Hepatic stellate cell (primary cell): ENCODE measurements at places on chromosomes 1 and 21.

DNA sequence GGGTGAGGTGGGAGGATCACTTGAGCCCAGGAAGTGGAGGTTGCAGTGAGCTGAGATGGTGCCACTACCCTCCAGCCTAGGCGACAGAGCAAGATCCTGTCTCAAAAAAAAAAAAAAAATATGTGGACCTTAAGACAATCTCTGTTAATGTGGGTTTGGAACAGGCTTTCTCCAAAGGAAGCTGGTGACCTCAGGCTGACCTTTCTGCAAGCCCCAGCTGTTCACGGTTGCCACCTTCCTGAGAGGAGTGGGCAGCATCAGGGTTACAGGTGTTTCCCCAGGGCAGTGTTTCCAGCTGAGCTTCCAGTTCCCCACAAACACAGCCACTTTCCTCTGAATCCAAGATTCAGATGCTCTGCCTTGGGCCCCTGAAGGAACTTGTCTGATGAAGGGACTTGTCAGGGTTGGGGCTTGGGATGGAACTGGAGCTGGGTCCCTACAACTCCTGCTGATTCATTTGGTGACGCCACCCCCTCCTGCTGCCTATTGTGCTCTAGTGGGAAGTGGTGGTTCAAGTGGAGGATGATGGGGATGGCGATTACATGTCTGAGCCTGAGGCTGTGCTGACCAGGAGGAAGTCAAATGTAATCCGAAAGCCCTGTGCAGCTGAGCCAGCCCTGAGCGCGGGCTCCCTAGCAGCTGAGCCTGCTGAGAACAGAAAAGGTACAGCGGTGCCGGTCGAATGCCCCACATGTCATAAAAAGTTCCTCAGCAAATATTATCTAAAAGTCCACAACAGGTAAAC is 1.9 kb downstream of the ZBTB48 start:
- no peak for DNase-seq

DNA sequence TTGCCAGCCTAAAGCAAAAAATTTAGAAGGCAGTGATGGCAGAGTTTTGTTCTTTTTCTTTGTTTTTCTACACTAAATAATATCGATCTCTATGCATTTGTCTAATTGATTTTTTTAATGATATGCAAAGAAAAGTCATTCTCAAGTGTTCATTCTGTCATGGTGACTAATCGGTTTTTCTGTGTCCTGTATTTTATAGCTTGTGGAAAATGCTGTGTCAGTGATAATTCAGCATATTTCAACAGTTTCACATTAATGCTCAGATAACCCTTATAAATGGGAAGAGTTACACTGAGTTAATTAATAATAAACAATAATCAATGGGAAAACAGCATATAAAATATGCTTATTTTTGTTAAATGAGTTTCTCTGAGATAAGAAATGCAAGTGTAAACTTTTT is 824.9 kb downstream of the AMY1C start:
- no peak for DNase-seq

GRCh38 chr1:206663832-206664652 is 20.7 kb upstream of the MAPKAPK2 start:
- peak; percentile 64 for DNase-seq

DNA sequence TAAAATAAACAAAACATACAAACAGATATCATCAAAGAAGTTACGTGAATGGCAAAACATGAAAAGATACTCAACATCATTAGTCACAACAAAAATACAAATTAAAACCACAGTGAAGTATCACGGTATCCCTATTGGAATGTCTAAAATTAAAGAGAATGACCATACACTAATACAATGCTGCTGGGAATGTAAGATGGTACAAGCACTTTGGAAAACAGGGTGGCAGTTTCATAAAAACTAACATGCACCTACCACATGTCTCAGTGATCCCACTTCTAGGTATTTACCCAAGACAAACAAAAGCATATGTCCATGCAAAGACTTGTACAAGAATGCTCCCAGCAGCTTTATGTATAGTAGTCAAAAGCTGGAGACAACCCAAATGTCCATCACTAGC is 69.1 kb downstream of the HSF2BP start:
- DNase-seq = no peak

GRCh38 chr1:157652859-157653493 is 47.6 kb downstream of the FCRL3 start:
- DNase-seq = no peak

DNA sequence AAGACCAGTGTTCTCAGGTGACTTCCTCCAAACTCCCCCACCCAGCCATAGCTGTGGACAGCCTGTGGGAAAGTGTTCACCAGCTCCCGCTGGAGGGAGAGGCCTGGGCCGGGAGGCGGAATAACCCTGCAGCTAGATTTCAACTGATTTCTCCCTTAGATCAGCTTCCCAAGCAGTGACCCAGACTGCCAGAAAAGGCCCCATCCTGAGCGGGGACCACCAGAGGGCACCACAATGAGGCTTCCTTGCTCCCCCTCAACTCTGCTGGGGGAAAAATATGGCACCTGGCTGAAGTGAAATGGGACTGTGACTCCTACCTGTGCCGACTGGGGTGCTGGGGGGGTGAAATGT is 50.8 kb downstream of the RHBG start:
- no peak for DNase-seq

DNA sequence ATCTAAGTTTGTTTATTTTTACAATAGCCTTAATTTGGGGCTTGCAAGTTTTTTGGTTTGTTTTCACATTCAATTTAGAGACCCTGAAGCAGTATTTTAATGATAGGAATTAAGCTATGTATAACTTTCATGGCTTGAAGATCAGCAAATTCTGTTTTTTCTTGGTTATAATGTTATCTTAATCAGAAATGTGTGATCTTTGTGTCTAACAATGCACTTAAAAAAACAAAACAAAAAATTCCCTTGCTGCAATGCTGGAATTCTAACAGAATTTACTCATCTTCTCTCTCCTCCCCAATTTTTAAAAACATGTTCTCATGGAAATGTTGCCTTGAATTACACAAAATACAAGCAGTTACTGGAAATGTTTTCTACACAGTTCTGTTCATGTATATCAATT is 113.1 kb downstream of the OLFML2B start:
- no peak for DNase-seq

DNA sequence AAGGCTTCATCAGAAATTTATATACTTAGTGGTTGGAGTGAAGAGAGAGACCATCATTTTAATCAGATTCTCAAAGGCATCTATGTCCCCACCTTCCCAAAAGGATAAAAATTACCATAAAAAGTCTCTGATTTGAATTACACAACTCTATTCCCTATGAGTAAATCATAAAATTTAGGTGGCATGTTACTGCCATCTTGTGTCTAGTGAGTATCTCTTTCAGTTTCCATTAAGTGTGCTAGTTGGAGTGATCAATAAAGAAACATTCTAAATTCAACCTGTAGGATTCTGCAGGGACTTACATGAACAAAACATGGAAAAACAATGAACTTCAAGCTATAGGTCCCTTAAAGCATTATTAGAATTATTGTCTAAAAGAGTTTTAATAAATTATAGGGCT is 655.4 kb downstream of the LTN1 start:
- peak; percentile 5 for DNase-seq
